ENCODE measurements at places on chromosomes 3 and 15. TPM values are rescaled to one million over a fixed set of nuclear protein-coding genes. Genes with fewer than 3 reads are reported as not detected.

LARP6 gene
- total RNA-seq, result 50.6 TPM

LMAN1L gene
- total RNA-seq, result 8.1 TPM

LRRC3B gene
- 0.55 TPM for total RNA-seq

MFGE8 gene
- 421 TPM for total RNA-seq

PLSCR5 gene
- total RNA-seq, result not detected

IL17RC gene
- total RNA-seq, result 35.0 TPM

KCNMB3 gene
- total RNA-seq, result 0.96 TPM

ZMYND10 gene
- not detected for total RNA-seq

CKMT1B gene
- total RNA-seq, result not detected
